ENCODE measurements at places on chromosomes 1 and 21.
A peak's percentile ranks its signal among the peaks of the same experiment; 100 is the strongest.

DNA sequence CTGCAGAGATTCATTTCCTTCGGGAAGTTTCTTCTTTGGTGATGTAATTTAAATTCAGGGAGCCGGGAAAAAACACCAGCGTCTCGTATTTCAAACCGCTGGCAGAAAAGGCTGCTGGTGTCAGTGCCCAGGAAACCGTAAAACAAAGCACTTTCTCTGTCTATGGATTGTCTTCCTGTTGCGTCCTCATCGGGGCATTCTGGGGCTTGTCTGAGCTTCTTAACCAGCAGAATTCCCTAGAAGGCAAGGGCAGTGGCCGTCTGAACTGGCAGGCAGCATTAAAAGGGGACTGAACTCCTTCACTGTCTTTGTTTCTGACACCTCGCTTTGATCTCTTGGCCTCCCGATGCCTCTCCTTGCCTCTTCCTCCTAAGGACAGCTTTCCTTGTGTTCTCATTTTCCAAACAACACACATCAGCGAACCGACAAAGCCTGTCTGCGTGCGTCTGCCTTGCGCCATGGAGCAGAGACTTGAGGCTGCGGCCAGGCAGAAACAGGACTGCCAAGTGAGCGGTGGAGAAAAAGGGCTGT lies 391.6 kb upstream of the VAMP3 start:
- no peak for DNase-seq

- no peak for DNase-seq
These were observed 16.2 kb upstream of the MPL start for GRCh38 chr1:43321331-43321891.

DNA sequence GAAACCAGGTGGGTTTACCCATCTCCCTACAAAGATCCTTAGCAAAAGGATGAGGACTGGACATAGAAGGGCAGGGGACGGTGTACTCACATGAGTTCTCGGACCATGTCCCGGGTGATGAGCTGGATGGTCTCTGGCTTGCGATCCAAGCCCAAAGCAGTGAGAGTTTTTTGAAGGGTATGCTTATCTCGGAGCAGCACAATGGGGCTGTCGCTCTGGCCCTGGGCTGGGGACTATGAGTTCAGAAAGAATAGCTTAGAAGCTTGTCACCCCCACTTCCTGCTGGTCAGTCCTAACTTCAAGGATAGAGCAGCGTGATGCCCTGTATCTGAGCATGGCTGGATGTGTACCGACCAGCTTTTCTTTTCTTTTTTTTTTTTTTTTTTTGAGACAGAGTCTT lies 9.6 kb downstream of the CFAP45 start:
- no peak for DNase-seq

DNA sequence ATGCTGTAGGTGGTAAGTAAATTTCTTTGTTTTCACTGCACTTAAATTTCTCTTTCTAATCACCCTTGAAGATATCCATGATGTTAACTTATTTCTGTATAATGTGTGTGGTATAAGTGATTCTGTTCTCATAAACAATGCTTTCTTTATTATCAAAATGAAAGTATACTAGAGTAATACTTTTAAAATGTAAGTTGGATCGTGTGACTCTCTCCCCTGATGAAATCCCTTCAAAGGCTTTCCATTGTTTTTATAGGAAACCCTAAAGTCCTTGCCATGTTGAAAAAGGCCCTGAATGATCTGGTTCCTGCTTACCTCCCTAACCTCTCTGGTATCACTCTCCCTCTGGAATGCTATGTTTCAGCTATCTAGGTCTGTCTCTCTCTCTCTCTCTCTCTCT lies 191.1 kb upstream of the LHX8 start:
- DNase-seq = no peak

- DNase-seq = no peak
These were observed 887.1 kb downstream of the LRRIQ3 start for GRCh38 chr1:73310797-73311381.

DNA sequence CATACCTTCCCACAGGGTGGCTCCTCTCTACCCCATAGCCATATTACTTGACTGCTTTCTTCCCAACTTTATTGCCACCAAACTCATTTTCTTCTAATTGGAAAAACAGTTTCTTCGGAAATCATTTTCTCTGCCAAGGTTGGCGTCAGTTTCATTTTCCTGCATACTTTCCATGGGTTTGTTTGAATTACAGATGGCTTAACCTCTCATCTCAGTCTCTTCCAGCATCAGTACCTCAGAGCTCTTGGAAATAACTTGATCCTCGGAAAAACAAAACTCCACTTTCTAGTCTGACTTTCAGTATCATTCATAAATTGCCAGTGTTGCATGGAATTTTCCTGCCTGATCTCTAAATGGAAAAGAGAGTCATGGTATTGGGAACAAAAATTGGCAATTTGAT lies 20.3 kb upstream of the PRDM2 start:
- no peak for DNase-seq

GRCh38 chr1:12143631-12144155 lies 23.1 kb upstream of the TNFRSF1B start:
- DNase-seq = peak; percentile 98

GRCh38 chr1:6102532-6102845 lies 56.8 kb downstream of the KCNAB2 start:
- DNase-seq = no peak

GRCh38 chr1:85404408-85404807 lies 60.6 kb downstream of the DDAH1 start:
- no peak for DNase-seq

DNA sequence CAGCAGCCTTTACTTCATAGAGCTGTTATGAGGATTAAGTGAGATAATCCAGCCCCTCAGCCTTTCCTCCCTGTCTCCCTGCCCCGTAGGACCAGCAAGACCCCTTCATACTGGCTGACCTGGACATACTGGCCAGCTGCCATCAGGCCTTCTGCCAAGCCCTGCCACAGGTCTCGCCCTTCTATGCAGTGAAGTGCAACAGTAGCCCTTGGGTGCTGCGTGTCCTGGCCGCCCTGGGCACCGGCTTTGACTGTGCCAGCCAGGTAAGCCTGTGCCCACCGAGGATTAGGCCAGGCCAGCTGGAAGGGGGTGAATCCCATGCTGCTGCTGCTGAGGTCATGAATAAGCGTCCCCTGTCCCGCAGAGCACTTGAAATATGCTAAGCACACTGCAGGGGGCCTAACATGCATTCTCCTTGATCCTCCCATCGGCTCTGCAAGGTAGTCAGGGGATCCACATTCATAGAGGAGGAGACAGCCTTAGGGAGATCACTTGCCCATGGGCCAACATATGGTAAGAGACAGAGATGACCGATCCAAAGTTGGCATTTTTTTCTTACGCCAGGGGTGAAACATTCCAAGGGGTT lies 73.3 kb upstream of the TINAGL1 start:
- DNase-seq = no peak

- no peak for DNase-seq
These were observed 23.7 kb upstream of the CSF3R start for GRCh38 chr1:36506276-36506920.

- DNase-seq = peak; percentile 16
These were observed 20.2 kb upstream of the IVNS1ABP start for GRCh38 chr1:185337246-185337645.

GRCh38 chr21:21851205-21851604 lies 853.0 kb downstream of the NCAM2 start:
- no peak for DNase-seq

- DNase-seq = no peak
These were observed 601.7 kb downstream of the NPHP4 start for GRCh38 chr1:5390504-5390903.

DNA sequence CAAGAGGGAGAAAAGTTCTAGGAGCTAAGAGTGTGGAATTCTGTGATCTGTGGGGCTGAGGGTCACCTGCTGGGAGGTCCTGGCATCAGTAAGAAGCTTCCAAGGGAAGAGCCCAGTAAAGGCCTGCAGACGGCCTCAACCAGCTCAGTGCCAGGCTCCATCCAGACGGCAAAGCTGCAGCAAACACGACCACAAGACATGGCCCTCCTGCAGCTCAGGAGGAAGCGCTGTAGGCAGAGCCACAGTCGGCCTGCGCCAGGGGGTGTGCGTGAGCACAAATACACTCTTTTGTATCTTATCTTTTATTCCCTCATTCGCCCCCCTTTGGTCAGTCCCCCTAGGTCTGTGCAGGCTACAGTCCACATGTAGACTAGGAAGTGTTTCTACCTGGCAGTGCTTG lies 13.4 kb downstream of the C1orf174 start:
- DNase-seq = no peak

DNA sequence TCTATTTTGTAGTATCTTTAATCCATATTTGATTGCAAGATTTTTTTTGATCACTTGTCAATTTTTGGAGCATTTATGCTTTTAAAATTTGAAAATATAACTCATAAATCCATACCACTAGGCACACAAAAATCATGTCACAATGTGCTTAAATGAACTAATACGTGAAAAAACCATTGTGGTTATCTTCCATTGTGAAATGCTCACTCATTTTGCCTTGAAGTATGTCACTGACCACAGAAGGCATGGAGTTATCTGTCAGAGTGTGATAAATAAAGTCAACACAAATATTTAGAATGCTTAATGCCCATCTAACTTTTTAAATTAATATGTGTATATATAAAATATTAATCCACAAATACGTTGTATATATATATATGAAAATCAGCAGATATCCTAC lies 347.2 kb downstream of the PTPRC start:
- DNase-seq = peak; percentile 28

GRCh38 chr1:234014208-234014607 lies 109.7 kb downstream of the SLC35F3 start:
- no peak for DNase-seq

DNA sequence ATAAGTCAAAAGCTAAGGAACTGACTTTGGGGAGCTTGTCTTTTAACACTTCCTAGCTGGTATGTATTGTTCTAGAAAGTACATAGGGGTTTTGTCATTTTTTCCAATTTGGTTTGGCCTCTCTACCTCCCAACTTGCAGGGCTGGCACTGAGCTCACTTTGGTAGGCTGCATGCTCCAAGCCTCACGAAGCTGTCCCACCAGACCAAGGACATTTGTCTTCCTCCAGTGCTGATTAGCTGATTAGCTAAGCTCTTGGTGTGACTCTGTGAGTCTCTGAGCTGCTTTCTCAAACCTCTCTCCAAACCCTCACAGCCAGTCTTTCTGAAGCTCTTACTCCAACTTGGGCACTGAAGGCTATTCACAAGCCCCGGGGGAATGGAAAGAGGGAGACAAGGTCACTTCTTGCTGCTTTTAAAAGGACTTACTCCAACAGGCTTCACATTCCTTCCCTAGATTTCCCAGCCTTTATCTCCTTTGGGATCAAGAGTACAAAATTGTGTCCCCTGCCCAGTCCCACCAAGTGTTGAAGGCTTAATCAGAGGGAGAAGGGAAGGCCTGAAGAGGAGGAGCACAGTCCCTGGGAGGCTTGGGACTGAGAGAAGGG lies 893 bp upstream of the CFAP45 start:
- DNase-seq = no peak

GRCh38 chr1:116811321-116811720 lies 57.1 kb downstream of the CD2 start:
- no peak for DNase-seq

GRCh38 chr1:164640686-164641352 lies 81.8 kb downstream of the PBX1 start:
- DNase-seq = no peak

DNA sequence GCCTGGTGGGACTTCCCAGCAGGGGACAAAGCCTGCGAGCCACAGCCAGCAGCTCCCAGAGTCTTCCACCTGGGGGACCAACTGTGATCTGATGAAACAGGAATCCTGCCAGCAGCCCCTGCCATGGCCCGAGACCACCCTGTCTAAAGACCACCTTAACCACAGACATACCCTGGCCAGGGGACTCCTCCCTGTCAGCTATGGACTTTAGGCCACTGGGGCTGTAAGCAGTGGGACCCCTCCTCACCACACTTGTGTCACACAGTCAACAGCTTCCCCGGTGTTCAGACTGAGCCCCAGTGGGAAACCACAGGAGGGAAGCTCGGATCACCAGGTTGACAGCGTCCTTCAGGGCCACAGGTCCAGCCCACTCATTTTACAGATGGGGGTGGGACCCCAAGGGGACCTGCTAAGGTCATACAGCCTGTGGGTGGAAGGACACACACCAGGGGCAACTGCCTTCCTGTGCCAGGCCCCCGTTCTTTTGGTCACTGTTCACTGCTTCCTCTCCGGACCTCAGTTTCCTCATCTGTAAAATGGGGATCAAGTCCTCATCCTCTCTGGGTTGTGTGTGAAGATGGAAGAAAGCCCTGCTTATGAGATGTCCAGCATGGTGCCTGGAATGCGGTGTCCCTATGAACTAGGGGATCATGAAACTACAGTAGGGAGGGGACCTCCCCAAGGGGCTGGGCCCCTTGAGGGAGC lies 11.4 kb downstream of the EPHA2 start:
- no peak for DNase-seq

GRCh38 chr1:245054507-245055270 lies 100.1 kb upstream of the KIF26B start:
- DNase-seq = peak; percentile 70

- no peak for DNase-seq
These were observed 145.0 kb upstream of the DUSP10 start for GRCh38 chr1:221886743-221887414.

- no peak for DNase-seq
These were observed 2206.0 kb downstream of the MRPL39 start for GRCh38 chr21:23401278-23401677.

DNA sequence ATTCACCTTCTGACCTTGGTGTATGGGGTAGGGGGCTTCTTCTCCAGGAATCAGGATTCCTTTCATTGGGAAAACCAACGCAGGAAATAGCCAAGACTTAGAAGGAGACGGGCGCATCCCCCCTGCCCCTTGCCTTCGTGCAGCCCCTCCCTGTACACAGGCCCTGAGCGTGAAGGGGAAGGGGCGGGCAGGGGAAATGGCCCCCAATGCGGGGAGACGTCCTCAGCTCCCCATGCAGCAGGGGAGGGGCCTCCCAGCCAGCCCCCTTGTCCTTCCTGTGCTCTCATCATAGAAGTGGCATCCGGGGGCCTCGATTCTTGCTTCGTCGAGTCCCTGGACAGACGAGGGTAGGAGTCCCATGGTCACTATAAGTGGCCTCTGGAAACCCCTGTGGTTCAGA lies 116.9 kb downstream of the AJAP1 start:
- DNase-seq = no peak
